Left forelimb (tissue), 1 donor: ENCODE measurements at places on chromosomes 13 and 19.

DNA sequence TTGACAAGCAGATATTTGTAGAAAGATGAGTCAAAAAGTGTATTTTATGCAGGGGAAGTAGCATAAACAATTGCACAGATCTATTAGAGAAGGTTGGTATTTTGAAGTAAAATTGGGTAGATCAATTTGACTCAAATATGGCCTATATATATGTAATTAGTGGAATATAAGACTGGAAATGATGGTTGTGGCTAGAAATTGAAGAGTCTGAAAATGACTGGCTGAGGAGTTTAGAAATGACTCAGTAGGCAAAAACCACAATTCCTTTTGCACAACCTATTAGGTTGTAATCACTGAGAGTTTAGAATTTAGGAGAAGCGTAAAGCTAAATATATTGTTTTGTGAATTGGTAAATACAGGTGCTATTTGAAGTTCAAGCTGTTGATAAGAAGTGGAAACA is 622.6 kb upstream of the PCDH20 start:
- DNase-seq = no peak

DNA sequence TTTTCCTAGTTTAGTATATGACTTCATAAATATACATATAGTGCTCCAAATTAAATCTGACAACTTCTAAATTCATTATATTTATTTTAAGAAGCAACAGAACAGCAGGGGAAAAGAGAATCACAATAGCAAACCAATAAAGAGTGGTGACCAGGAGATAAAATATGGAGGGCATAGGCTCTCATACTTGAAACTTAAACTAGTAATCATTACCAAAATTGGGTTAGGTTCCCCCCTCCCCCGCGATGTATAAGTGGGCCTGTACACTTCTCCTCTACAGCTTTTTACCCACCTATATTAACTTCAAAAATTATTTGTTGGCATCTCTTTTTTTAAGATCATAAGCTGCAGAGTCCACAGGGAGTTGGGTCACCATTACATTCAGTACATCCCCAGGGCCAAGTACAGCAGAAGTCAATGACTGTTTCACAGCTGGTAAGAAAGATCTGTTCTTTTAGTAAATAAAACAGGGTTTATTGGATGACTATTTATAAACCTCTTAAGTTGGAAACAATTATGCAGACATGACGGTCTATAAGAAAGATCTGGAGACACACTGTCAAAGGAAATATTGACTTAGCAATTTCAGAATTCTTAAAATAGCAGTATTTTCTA is 29.4 kb downstream of the KLF12 start:
- DNase-seq = no peak

DNA sequence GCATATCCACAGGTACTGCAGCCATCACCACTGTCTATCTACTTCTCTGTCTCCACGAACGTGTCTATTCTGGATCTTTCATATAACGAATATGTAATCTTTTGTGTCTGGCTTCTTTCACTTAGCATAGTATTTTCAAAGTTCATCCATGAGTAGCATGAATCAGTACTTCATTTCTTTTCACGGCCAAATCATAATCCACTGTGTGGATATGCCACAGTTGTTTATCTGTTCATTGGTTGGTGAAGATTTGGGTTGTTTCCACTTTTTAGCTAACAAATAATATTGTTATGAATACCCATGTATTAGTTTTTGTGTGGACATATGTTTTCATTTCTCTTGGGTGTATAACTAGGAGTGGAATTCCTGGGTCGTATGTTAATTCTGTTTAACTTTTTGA is 14.4 kb downstream of the RGCC start:
- no peak for DNase-seq

DNA sequence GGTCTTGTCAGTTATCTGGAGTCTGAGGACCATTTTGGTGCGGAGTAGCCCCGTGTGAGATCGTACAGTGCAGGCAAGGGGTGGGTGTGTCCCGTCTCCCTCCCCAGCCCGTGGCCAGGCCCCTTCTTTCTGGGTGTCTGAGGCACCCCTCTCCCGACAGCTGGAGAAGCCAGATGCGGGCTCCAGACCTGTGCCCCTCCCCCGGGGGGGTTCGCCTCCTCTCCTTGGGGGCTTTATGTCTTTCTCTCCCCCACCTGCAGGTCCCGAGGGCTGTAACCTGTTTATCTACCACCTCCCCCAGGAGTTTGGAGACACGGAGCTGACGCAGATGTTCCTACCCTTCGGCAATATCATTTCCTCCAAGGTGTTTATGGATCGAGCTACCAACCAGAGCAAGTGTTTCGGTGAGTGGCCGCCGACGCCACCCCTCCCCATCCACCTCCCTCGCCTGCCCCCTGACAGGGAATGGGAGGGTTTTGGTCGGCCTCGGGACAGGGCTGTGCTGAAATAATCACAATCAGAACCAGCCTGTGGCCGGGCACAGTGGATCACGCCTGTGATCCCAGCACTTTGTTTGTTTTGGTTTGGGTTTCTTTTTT is 65.6 kb downstream of the CELF5 start:
- DNase-seq = no peak

DNA sequence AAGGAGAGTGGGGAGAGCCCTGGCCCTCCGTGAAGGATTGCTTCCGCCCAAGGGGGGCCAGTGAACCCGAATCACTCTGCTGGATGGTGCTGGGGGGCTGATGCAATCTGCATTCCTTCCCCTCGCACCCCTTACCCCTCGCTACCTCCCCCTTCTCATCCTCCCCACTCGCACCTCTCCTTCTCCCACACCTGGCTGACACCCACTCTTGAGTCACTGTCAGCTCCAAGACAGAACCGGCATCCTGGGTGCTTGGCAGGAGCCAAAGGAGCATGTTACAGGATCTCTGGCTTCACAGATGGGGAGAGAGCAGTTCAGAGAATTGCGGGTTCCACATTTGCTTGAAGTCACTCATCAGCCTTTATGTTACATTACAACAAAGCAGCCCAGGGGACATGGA is 125.9 kb upstream of the GJB6 start:
- DNase-seq = no peak

DNA sequence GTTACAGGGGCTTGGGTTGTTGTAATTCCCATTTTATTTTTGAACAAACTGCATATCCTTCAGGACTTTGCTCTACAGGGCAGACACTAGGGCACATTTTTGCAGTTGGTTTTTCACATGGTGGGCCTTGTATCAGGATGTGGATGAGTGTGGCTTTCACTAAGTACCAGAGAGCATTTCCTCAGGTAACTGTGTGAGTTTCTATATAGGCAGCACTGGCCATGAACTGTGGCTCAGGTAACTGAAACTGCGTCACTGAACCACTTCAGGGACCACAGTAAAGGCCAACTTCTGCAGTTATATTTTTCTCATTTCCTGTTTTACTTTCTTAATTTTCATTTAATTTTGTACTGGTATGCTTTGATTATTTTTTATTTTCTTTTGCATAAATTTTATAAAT is 166.5 kb downstream of the ZNF486 start:
- DNase-seq = no peak

DNA sequence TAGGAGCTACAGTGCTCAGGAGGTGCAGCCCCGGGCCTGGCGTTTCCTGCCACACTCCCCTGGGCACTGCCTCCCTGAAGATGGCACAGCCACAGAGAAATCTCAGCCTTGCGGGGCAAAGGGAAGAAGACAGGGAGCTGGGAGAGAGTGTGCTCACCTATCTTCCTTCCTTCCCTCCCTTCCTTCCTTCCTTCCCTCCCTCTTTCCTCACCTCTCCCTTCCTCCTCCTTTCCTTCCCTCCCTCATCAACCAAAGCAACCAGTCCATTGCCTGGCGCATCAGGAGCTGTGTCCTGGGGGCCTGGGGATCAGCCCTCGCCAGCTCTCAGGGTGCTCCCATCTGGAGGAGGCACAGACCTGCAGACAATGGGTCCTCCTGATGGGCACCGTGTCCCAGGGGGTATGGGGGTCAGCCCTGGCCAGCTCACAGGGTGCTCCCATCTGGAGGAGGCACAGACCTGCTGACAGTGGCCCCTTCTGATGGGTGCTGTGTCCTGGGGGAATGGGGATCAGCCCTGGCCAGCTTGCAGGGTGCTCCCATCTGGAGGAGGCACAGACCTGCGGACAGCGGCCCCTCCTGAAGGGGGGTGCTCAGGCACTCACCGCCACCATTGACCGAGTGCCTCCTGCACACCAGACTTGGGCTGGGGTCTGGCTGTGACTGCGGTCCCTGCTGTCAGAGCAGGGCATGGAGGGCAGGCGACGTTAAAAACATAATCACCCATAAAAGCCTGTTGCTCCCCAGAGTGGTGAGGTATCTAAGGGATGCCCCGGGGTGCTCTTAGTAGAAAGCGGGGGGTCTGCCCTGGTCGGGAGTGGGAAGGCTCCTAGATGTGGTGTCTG is 120.2 kb downstream of the URI1 start:
- no peak for DNase-seq

- DNase-seq = no peak
These were observed 13.0 kb downstream of the ARHGAP33 start for GRCh38 chr19:35788205-35788960.

DNA sequence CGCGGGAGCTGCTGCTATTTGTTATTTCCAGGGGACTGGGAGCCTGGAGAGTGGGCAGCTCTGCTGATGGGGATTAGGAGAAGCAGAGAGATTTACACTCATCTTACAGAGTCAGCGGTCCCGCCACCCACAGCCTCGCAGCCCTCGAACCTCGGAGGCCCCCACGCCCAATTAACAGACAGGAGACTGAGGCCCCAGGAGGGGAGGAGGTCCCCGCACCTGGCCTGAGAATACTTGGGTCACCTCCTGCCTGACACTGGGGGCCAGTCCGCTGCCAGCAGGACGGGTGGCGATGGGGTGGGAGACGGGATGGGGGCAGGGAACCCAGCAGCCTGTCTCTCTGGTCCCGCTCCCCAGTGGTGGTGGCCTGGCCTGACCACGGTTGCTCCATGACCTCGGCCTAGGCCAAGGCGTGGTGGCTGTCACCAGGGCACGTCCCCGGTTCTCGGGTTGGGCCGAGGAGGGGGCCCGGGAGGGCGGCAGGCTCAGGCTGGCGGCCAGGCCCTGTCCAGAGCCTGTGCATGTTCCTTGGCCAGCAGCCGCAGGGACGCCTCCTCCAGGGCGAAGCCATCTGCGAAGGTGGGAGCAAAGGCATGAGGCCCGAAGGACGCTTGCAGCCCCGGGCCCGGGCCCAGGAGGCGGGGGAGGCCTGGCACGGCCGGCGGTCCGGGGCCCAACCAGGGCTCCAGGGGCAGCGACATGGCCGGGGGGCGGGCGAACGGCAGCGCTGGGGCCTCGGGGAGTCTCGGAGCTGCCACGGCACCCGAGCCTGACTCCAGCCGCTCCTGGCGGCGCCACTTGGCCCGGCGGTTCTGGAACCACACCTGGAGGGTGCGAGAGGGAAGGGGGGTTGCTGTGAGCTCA is 1.7 kb downstream of the RAX2 start:
- no peak for DNase-seq

- no peak for DNase-seq
These were observed 43.0 kb downstream of the CACNA1A start for GRCh38 chr19:13463296-13463695.

GRCh38 chr13:38204556-38204955 is 145.1 kb upstream of the UFM1 start:
- no peak for DNase-seq

- no peak for DNase-seq
These were observed 55.6 kb downstream of the RCBTB2 start for GRCh38 chr13:48477191-48477855.

DNA sequence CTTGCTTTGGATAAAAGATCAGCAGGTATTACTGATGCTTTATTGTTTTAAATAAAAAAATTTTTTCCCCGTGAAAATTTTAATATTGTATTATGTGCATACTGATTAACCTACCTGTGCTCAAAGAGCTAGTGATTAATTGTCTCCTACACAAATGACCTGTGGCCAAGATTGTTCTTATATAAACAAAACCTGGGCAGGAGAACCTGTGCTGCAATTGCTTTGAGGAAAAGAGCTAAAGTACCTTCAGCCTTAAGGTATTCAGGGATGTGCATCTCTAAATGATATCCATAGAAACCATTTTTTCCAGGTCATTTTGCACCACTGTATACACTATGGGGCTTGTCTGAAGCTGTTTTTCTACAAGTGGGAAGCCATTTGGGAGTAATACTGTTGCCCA is 1.2 kb downstream of the FRY start:
- DNase-seq = no peak

DNA sequence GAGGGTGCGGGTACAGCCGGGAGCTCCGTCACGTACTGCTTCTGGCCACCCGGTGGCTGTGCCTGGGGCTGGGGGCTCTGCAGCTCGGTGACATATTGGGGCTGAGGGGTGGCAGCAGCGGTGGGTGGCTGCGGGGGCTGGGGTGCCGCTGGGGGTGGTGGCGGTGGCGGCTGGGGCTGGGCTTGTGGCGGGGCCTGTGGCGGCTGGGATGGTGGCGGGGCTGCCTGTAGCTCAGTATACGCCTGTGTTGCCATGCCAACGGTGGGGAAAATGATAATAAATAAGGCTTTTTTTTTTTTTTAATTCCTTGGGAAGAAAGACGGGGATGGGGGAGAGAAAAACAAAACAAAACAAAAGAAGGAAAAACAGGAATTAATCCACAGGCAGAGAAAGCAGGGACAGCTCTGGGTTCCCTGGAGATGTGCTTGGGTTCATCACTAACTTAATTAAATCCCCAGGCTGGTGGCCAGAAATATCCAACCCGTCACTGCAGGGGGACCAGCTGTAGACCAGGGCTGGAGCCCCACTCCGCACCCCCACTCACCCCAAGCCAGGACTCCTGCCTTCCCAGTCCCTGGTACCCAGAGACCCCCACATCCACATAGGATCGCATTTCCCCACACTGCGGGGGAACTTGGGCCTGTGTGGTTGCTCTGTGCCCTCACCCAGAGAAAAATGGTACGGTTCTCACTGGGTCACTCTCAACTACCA is 12.4 kb downstream of the RFX1 start:
- no peak for DNase-seq

- no peak for DNase-seq
These were observed 199.9 kb downstream of the LACC1 start for GRCh38 chr13:44079413-44080205.

- no peak for DNase-seq
These were observed 1.5 kb downstream of the RGCC start for GRCh38 chr13:41458761-41459431.

DNA sequence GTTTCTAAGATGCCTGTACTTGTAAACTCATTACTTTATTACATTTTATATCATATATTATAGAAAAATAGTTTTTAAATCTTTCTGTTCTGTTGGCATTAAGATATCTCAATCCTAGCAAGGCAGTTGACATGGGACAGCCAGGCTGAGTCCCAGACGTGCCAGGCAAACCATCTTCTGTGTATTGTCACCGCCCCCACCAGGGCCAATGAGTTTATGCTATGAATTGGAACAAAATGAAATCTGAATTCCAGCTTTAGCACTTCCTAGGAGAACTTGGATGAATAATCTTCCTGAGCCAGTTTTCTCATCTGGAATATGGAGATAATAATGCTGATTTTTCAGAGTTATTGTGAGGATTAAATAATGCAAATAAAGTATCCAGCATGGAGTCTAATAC is 79.9 kb upstream of the GSX1 start:
- no peak for DNase-seq

GRCh38 chr13:31081316-31081715 is 80.4 kb downstream of the HSPH1 start:
- no peak for DNase-seq
